Fibroblast of the conjunctiva (primary cell): ENCODE measurements at places on chromosomes 2 and 18.

DNA sequence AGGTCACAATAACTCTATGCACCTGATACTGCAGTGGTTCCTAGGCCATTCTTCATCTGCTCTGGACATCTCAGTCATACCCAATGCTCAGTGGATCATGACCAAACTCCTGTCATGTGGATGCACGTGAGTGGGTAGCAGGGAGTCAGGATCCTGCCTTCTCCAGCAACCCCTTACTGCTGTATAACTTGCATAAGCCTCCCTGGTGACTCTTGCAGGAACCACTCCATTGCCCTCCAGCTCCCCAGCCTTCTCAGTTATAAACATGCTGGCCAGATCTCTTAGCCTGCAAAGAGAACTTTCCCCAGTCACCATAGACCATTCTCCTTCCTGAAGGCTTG, 98.6 kb upstream of the ZNF397 start:
- no peak for DNase-seq

DNA sequence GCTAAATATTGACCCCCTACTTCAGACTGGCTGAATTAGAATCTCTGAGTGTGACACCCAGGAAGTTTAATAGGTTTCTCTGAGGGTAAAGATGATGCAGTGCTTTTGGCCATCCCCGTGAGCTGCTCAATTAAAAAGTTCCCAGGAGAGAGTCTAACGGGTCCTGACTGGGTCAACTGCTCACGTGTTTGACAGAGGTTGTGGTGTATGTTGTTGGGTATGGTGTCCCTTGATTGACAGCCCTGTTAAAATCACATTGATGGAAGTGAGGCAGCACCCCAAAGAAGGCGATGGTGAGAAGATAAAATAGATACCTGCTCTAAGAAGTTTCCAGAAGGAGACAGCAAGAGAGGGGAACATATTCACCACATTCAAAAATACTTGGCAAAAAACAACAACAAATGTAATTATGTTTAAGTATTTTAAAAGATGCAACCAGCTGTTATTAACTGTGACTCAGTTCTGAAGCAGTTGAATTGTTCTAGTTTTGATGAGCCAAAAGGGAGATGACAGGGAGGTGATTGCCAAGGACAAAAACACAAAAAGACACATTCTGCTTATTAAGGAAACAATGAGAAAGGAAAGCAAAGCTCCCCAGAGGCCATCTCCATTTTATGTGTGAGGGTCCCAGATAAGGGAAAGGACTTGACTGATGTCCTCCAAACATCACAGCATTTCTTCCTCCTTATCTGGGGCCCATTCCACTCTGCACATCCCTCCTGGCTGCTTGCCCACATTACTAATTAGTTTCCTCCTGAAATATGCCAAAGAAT, 11.5 kb upstream of the GMCL1 start:
- no peak for DNase-seq

DNA sequence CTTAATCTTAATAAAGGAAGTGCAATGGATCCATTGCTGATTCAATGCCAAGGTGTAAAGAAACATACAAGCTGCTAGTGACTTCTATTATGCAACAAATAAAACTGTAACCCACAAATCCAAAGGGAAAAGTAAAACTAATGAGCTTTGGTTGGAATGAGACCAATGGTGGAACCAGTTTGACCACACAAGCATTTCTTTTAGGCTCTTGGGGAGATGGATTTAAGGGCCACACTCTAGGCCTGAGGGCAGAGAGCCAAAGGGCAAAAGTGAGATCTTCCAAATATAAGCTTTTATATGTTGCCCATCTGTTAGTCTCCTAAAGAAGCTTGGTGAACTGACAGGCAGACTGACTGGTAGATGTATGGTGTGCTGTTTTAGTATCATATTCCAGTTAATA, 41.5 kb upstream of the MMADHC start:
- no peak for DNase-seq

DNA sequence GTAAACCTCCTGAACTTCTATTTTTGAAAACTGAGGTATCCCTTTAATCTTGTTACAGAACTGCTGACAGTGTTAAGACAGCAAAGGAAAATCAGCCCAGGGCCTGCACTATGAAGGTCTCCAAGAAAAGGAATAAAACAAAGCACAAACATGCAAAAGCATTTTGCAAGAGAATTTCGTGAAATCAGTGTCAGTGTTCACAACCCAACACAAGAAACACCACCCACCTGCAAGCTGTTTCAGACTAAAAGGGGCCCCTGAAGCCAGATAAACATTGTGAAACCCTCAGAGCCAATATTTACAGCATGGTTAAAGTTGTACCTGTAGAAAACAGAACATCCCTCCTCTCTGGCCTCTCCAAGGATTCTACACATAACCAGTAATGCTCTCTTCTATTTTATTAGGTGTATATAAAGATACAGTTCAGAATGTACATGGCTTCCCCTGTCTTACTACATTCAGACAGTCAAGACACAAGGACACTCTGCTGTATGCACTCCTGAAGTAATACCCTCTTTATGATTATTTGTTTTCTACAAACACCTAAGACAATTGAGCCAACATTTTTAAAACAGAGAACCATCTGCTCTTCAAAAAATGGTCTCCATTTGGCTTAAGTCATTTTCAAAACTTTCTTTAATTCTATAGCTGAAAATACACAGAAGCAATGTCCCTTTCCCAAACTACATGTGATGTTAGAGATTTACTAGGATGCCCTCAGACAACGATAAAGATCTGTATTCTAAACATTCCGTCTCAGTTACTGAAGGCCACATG, 149.5 kb upstream of the ZFP36L2 start:
- DNase-seq: no peak

DNA sequence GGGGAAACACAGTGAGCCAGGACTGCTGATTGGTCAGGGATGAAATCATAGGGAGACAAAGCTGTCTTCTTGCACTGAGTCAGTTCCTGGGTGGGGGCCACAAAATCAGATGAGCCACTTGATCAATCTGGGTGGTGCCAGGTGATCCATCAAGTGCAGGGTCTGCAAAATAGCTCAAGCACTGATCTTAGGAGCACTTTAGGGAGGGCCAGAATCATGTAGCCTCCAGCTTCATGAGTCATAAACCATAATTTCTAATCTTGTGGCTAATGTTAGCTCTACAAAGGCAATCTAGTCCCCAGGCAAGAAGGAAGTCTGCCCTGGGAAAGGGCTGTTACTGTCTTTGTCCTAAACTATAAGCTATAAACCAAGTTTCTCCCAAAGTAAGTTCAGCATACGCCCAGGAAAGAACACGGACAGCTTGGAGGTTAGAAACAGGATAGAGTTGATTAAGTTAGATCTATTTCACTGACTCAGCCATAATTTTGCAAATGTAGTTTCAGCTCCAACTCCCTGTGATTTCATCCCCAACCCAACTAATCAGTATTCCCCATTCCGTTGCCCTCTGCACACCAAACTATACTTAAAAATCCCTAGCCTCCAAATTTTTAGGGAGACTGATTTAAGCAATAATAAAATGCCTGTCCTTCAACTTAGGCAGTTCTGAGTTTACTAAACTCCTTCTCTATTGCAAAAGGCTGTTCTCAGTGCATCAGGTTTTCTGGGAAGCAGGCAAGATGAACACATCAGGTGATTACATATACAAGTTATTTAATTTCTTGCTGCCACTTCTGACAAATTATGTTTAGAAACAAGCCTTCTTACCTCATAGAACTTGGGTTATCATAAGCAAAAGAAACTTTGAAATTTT, 226.9 kb upstream of the SPOPL start:
- no peak for DNase-seq

GRCh38 chr2:85694052-85695025, at the start of gene GNLY:
Gene GNLY (plus strand): TSS chr2:85694358. CDS start chr2:85694419, 61 bp downstream.
- DNase-seq: no peak

DNA sequence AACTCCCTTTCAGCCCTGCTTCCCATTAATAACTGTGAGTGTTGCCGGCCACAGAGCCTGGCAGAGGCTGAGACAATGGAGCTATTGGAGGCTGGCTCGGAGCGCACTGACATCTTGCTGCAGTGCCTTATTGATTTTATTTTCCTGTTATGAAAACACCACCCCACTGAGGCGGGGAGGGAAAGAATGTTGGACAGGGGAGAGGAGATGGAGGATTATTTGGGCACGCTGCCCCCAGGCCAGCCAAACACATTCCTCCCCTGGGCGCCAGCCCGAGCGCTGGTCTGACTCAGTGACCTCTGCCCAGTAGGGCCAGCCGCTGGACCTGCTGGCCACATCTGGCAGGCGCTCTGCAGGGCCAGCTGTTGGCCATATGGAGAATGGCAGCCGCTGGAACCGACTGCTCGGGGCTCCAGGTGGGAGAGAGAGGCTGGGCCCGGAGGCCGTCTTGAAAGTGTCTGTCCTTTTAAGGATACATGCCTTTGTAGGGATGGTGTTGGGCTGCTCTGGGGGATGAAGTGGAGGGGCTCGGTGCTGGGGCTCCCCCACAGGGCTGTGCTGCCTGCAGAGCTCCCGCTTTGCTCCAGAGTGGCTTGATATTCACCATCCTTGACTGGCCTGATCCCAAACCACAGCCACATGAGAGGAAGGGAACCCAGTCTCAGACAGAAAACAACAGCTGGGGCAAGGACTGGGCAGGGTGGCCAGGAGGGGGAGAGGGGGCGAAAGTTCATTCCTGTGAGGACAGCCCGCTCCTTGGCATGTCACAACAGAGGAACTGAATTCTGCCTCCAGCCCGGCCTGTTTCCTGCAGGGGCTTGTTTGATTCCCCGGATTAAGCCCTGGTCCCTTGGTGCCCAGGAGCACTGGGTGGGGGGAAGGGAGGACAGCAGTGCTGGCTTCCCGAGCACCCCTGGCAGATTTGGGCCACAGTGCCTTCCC, 179.0 kb downstream of the KLHL29 start:
- DNase-seq: peak; percentile 80

- no peak for DNase-seq
Observed at GRCh38 chr18:71293322-71293721, 1004.5 kb downstream of the SOCS6 start.

- peak; percentile 63 for DNase-seq
Observed at GRCh38 chr2:37376421-37377186, 32.2 kb downstream of the QPCT start.

DNA sequence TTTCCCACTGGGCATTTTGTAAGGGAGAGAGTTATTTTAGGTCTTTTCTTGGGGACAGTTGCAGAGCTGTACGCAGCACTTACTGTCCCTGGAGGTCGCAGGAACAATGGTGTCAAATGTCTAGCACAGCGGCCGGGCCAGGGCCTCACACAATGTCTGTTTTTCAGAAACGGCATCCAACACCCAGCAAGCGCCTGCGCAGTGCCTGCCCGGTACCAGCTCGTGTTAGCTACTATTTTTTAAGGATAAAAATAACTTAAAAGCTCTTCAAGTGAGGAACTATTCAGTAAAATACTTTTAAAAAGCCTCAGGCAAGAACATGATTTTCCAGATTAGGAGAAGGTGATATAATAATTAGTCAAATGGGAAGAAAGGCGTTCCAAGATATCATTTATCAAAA, 90.0 kb downstream of the MBP start:
- DNase-seq: no peak
